Urothelium cell line (cell line): ENCODE measurements at places on chromosomes 4 and X.

DNA sequence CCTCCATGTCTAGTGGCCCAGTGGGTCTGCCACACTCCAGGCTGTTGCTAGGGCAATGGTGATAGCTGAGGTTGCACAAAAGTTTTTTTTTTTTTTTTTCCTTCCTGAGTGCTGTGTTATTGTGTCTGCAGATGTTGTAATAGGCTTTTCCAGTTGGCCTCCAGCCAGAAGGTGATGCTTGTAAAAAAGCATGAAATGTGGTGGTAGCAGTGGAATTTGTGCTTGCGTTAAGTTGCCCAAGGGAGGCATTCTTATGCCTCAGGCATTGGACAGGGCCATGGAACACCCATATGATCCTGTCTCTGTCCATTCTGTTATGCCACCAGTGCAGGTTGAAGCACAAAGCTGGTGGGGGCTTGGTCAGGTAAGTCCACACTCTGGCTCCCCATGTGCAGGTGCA is 660.5 kb upstream of the SPANXN1 start:
- DNase-seq = peak; percentile 3

- DNase-seq = no peak
Measured at GRCh38 chr4:148162991-148163390, 279.2 kb downstream of the NR3C2 start.

GRCh38 chr4:113499696-113500095 is 261.8 kb downstream of the CAMK2D start:
- peak; percentile 10 for DNase-seq

GRCh38 chrX:108117988-108118387 is 26.4 kb downstream of the ATG4A start:
- DNase-seq = no peak

DNA sequence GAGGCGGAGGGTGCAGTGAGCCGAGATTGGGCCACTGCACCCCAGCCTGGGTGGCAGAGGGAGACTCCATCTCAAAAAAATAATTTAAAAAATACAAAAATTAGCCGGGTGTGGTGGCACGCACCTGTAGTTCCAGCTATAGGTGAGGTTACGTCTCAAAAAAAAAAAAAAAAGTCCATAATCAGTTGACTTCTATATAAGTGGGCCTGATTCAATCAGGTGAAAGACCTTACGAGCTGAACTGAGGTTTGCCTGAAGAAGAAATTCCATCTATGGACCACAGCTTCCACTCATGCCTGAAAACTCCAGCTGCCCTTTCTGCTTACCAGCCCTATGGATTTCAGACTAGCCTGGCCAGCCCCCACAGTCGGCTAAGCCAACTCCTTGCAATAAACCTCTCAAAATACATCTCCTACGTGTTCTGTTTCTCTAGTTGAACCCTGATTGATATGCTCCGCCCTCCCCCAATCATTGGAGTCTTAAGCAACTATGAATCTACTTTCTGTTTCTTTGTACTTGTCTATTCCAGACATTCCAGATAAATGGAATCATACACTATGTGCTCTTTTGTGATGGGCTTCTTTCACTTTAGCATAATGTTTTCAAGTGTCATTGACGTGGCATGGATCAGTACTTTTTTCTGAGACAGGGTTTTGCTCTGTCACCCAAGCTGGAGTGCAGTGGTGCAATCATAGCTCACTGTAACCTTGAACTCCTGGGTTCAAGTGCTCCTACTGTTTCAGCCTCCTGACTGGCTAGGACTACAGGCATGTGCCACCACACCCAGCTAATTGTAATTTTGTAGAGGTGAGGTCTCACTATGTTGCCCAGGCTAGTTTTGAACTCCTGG is 36.6 kb downstream of the SAT1 start:
- no peak for DNase-seq

DNA sequence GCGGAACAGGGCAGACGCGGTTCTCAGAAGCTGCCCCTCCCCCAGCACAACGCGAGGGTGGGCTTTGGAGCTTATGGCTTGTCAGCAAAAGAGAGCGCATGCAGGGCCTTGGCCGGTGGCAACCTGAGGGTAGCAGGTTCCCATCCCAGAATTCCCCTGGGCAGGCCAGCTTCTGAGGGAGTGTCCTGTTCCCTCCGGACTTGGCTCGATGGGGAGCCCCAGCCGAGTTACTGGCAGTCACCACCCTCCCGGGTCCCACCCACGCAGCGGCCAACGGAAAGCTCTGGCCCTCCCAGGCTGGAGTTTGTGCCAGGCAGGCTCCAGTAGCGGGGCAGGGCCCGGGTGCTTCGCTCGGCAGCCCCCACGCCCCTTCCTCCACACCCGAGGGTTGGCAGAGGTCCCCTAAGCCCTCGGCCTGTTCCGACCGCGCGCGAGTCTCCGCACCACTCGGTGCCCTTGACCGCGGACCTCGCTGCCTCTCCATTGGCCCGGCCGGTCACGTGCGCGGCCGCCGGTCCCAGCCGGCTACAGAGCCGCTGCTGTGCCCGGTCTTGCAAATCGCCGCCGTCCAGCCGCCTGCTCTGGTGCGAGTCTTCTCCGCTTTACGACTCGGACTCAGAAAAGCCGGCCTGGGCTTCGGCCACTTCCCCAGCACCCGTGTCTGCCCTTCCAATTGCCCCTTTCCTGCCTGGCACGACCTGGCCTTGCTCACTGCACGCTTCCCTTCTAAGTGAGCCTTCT is 20.9 kb upstream of the MTM1 start:
- no peak for DNase-seq

- DNase-seq = no peak
Measured at GRCh38 chrX:18422886-18423285, 2.5 kb upstream of the CDKL5 start.

DNA sequence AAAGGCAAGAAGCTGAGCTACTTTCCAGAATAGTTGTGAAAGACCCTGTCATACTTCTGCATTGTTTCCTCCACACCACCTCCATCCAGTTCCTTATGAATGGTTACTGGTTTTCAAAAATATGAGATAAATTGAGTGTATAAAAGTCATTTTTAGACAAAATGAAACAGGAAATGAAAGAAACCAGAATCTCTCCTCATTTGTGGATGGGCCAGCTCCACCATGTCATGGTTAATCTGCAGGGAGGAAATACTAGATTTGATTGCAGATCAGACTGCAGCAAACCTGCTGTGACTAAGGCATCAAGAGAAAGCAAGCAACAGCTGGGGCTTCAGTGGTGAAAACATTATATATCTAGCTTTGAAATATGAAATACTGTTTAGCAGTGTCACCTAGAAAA is 23.8 kb downstream of the F9 start:
- no peak for DNase-seq

DNA sequence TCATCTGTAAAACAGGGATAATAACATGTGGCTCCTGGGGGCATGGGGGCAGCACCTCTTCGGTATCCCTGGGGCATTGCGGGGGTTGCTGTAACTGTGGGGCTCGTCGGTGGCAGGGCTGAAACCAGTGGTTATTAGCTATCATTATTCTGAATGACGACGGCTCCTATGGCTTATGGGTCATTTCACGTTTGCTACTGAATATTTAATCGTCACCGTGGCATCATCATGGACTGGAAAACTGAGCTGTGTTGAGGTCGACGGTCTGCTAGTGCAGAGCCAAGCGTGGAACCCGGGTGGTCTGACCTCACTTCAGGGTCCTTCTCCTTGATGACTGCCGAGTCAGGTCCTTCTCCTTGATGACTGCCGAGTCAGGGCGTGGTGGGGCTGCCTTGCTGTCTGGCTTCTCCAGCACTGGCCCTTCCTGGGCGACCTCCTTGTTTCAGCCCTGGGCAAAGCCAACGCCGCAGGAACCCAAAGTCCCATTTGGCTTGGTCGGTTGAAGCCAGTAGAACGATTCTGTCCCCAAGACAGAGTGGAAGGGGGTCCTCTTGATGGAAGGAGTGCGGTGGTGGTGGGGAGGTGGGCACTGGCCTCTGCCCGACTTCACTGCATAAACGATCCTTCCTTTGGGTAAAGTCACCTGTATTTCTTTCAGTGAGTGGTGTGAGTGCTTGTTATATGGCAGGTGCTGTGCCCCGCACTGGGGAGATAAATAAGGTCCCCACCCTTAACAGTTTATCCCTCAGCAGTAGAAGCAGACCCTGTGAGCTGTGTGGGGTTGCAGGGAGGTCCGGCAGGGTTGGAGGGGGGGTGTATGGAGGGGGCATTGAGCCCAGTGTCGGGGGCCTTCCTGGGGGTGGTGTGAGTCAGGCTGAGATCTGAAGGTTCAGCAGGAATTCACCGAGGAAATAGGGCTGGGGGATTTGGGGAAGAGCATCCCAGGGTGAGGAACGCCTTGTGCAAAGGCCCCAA is 40.8 kb downstream of the PSAPL1 start:
- no peak for DNase-seq

- DNase-seq = no peak
Measured at GRCh38 chr4:154720618-154721267, 23.1 kb upstream of the LRAT start.

GRCh38 chr4:78297116-78297800 is 240.1 kb downstream of the FRAS1 start:
- no peak for DNase-seq

- no peak for DNase-seq
Measured at GRCh38 chrX:47098338-47099094, 20.3 kb downstream of the RGN start.

DNA sequence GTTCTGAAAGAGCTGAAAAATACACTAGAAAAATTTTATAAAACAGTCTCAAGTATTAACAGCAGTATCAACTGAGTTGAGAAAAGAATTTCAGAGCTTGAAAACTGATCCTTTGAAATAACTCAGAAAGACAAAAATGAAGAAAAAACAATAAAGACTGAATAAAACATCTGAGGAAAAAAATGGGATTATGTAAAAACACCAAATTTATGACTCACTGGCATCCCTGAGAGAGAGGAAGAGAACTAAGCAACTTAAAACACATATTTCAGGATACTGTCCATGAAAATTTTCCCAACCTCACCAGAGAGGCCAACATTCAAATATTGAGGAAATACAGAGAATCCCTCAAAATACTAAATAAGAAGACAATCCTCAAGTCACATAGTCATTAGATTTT is 22.9 kb downstream of the PABPC4L start:
- no peak for DNase-seq

DNA sequence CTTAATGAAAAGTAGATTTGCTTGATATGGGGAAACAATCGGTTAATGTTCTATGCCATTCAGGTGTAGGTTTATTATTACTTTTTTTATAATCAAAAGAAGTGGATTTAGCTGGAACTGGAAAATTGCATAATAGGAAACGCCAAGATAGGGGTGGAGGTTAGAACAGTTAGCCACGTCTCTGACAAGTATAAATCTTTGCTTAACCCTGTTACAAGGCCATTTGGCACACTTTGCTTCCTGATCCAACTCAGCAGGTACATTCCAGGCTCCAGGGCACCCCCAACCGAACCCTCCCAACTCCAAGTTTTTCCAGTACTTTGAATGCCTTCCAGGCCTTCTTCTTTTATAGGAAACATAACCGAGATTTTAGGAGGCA is 50.6 kb upstream of the ACSL4 start:
- DNase-seq = no peak

DNA sequence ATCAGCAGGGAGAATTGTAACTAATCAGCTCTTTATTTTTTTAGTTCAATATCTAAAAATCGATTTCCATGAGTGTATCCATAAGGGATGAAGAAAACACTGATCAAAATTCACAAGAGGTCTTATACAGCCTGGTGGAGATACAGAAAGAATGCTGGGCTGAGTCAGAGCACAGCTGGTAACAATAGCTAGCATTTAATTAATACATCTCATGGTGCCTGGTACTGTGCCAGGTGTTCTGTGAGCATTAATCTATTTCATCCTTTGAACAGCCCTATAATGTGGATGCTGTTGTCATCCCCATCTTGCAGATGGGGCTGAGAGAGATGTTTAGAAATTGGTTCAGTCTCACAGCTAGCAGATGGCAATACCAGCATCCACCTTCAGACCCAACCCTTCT is 250.9 kb upstream of the RPS6KA3 start:
- DNase-seq = no peak

DNA sequence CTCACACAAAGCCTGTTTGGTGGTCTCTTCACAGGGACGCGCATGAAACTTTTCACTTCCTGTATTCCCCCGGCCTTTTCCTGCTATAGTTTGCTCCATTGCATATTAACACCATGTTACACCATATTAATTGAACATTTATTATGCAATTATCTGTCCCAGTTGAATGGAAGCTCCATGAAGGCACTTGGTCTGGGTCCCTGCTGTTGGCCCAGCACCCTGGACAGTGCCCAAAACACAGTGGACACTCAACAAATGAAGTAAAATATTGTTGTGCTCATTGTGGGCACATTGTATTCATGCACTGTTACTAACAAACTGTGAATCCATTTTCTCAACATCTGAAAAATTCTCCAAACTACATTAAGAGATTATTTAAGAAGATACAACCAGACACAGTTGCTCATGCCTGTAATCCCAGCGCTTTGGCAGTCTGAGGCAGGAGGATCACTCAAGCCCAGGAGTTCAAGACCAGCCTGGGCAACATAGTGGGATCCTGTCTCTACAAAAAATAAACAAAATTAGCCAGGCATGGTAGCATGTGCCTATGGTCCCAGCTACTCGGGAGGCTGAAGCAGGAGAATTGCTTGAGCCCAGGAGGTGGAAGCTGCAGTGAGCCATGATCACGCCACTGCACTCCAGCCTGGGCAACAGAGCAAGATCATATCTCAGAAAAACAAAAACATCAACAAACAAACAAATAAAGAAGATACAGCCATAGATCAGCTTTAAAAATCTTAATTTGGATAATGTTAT is 292.7 kb upstream of the TENM3 start:
- DNase-seq = no peak

GRCh38 chrX:28880136-28880535 is 292.9 kb downstream of the IL1RAPL1 start:
- DNase-seq = no peak

DNA sequence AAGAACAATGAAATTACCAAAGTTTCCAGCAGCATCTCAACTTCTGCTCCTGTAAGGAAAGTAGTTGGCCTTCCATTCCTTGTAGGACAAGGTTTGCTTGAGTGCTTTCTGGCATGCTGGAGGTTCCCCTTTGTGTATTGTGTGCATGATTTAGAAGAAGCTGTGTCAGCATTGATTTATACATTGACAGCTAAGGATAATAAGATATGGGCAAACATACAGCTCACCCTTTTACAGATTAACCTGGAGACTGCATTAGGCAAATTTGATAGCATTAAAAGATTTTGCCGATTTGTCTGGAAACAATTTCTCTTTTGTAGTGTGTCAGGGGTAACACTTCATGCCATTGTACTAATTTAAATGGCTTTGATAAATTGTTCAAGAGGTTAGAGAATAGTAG is 221.8 kb upstream of the PACRGL start:
- no peak for DNase-seq

GRCh38 chr4:82282875-82283274 is 90.9 kb downstream of the HNRNPD start:
- no peak for DNase-seq

GRCh38 chr4:70754990-70755688 is 33.4 kb downstream of the RUFY3 start:
- no peak for DNase-seq
